NCI-H510A treated with DMSO at 0.1 percent for 48 hours (cell line): ENCODE measurements at places on chromosomes 11 and 22.

DNA sequence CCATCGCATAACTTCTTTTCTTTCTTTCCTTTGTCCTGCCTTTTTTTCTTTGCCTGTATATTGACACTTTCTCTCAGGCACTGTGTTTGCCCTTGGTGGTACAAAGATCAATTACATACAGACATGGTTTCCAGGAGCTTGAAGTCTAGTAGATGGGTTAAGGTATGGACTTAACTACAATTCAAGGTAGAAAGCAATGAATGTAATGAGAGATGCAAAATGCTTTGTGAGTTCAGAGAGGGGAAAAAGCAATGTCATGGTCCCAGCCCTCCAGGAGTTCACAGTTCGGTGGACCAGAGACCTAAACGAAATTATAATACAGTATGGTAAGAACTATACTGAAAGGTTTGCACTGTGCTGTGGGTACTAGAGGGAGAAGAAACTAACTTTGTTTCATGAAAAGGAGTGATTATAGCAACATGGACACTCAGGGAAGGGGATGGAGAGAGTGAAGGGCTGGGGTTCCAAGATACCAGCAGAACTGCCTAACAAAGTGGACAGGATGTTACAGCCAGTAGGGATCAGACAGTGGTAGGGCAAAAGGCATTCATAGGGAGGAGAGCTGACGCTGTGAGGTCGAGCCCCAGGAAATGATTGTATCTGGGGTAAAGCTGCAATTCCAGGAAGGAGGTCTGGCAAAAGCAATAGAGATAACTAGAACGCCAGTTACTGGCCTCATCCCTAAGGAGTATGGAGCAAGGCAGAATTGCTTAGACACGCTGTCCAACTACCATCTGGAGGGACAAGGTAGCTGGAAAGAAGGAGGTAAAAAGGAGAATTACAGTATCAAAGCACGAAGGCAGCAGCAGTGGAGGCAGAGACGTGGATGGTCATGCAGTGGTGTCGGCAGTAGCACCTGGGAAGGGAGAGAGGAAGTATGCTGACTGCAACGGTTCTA lies 158.3 kb upstream of the MTMR2 start:
- DNase-seq: no peak

DNA sequence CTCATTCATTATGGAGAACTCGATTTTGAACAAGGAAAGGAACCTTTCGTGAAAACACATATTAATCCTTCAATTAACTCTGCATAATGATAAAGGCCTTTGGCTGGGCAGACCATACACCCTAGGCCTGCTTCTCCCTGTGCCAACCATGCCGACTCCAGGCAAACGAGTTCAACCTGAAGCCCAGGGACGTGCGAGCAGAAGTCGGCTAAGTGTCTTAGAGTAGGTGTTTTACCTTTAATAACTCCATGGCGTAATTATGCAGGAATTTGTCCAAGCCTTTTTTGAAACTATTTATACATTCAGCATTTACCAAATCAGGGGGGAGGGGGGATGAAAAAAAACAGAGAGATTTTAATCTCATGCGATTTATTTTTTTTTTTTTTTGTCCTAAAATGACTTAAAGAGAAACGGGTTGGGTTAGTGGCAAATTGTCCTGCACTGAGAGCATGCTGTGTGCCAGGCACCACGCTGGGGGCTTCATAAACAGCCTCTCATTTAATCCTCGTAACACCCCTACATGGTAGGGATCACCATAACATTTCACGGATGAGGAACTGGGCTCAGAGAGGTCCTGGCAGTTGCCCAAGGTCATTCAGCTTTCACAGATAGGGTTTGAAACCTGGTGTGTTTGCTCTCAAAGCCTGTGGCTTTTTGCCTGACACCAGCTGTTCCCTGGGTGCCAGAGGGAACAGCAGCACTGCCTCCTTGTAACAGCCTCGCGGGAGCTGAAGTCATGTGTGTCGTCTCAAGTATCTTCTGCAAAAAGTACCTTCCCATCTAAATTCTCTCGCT lies 423.9 kb downstream of the MN1 start:
- peak; percentile 64 for DNase-seq

- DNase-seq: no peak
These were observed 76.1 kb upstream of the LIN7C start for GRCh38 chr11:27582621-27583020.

DNA sequence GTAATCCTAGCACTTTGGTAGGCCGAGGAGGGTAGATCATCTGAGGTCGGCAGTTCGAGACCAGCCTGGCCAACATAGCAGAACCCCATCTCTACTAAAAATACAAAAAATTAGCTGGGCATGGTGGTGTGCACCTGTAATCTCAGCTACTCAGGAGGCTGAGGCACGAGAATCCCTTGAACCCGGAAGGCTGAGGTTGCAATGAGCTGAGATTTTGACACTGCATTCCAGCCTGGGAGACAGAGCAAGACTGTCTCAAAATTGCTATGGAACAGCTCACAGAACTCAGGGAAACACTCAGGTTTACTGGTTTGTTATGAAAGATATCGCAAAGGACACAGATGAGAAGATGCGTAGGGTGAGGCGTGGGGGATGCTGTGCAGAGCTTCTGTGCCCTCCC lies 2.7 kb downstream of the FAM118A start:
- no peak for DNase-seq
